ENCODE measurements at places on chromosomes 2 and 18.
A peak's percentile ranks its signal among the peaks of the same experiment; 100 is the strongest.

GRCh38 chr2:19504400-19505198 is 146.2 kb upstream of the OSR1 start:
- DNase-seq, result no peak

DNA sequence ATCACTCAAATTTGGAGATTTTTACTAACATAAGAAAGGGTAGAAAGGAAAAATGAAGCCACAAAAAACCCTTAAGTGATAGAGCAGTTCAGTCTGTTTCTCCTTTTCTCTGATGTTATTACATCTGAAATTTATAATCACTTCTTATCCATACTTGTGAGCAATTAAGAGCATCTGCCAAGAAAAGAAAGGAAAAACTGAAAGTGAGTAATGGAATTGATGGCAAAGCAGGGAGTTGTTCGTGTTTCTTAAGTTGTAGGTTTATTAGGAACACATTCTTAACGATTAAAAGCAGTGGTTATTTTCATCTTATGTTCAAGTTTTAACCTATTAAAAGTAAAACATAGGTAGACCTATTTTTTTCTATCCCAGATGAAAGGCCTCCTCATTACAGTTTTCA is 277.7 kb downstream of the RND3 start:
- no peak for DNase-seq

- no peak for DNase-seq
These were observed 500.2 kb downstream of the FBXO15 start for GRCh38 chr18:73647391-73647790.

DNA sequence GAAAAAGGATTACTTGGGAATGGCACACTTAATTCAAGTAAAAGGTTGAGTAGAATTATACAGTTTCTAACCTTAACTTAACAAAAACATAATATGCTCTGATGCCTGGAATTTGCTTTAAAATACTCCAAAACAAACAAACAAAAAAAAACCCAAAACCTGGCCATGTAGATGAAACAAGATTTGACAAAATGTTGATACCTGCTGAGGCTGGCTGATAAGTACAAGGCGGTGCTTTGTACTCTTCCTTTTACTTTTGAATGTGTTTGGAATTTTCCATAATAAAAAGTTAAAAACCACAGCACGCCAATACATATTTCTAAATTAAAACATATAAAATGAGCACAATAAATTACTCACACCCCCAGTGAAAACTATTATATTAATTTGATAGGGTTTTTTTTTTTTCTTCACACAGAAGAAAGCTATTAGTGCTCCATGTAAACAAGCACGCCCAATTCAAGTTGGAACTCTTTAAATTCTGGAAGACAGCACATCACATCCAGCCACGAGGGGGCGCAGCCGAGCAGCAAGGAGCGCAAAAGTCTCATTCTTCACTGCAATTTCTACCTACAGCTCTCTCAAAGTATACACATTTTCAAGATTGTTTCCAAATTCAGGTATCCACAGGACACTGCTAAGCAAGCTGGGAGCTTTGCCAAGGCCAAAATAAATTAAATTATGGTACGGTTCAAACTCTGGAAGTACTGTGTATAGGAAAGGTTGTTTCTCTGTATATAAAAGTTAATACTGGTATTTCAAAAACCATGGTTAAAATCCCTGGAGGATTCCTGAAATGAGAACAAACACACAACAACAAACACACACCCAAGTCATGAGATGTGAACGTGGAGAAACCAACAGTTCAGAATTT is 7.5 kb downstream of the SERTAD2 start:
- peak; percentile 87 for DNase-seq

DNA sequence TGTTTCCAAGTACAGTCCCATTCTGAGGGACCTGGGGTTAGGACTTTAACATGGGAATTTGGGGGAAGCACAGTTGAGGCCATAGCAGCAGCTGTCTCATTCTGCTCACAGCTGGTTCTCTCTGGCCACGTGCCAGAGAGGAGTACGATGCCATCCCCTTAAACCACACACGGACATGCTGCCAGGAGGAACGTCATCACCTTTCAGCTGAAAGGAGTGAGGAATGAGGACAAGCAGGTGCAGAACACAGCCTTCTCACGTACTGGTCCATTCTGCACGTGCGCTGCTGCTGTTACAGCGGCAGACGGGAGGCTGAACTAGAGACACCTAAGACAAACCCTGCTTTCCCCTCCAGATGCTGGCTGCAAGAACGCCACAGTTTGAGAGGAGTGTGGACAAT is 33.5 kb downstream of the ODC1 start:
- no peak for DNase-seq

- DNase-seq, result no peak
These were observed 14.9 kb downstream of the TYW5 start for GRCh38 chr2:199940373-199940772.

Measured in CD8-positive, alpha-beta T cell (primary cell).